ENCODE measurements at places on chromosomes 5 and 9. TPM values are rescaled to one million over a fixed set of nuclear protein-coding genes. Genes with fewer than 3 reads are reported as not detected.

GRCh38 chr5:73354406-73354805 lies 94.2 kb downstream of the FOXD1 start:
- DNase-seq = no peak

DNA sequence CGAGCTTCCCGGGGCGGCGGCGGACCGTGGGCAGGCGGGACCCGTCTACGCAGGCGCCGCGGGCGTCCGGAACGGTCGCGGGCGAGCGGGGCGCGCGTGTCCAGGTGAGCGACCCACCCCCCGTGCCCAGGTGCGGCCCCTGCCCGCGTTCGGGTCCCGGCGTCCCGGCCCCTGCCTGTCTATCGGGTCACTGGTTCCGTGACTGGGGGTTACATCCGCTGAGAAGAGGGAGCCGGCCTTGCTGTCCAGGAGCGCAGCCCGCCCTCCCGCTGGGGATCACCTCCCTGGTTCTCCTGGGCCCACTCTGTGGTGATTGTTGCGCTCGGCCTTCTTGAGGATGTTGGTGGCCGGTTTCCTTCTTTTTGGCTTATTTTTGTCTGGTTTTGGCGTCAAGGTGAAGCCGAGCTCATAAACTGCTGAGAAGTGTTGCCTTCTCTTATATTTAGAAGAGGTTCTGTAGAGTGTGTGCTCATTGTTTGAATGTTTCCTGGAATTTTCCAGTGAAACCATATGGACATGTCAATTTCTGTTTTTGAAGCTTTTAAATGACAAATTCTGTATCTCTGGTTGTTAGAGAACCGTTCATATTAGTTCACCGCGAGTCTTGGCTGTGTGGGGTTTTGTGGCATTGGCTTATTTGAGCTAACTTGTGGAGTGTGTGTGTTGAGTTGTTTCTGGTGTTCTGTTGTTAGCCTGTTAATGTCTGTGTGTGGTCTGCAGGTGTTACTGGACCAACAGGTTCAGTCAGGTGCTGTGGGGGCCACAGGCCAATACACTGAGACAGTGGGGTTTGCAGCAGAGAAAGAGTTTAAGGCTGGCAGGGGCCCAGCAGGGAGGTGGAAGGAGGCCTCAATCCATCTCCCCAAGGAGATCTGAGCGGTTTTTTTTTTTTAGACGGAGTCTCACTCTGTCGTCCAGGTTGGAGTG lies 621 bp downstream of the CEP72 start:
- DNase-seq = no peak

- no peak for DNase-seq
These were observed 47.9 kb downstream of the NACC2 start for GRCh38 chr9:136047076-136047774.

GRCh38 chr5:151808451-151809169 lies 36.9 kb downstream of the G3BP1 start:
- no peak for DNase-seq

DNA sequence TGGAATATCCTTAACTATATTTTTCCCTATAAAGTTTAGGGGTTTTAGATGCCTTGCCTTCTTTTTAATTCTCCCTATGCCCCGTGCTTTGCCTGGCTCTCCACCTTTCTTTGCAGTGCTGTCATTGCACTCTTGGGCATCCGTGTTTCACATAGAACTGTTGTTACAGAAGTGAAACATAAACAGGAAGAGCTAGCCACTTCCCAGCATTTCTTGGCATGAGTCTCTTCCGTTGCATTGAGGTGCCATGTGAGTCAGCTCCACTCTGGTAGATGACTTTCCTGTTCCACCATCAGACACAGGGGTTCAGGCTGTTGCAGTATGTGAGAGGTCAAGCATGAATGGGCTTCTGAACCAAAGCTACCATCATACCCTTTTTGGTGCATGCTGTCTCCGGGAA lies 73.4 kb downstream of the ANGPTL2 start:
- peak; percentile 52 for DNase-seq

DNA sequence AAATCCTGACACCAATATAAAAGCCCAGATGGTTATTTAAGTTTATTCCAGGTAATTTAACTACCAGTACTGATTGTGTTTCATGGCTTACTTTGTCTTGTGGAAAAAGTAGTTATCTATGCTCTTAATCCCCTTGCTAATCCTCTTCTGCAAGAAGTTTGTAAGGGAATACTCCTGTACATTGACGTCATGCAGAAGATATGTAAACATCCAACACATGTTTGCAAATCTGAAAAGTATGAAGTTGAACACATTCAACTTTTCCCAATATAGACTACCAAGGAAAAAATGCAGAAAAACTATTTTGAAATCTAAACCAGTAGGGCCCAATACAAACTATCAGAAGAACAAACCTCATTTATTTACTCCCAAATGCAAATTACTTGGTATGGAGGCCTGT lies 56.3 kb upstream of the ELL2 start:
- DNase-seq = no peak

DNA sequence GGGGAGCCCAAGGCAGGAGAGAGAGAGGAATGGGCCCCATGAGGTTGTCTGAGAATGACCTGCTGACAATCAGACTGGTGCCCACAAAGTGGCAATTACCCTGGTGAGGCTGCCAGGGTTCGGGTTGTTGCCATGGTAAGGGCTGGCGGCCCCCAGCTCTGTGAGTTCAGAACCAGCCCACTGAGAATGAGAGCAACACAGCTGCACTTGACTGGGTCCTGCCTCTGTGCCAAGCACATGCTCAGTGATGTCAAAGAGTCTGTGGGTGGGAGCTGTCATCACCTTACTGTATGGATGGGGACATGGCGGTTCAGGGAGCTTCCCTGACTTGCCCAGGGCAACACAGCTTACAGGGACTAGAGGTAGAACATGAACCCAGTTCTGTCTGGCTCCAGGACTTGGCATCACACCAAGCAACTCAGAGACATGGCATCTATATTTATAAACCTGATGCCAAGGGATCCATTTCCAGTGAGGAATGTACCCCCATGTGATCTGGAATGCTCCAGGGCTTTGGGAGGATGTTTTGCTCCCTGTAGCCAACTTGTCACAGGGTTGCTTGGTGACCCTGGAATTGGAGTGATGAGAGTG lies 38.2 kb upstream of the TEX48 start:
- DNase-seq = no peak

MSMP gene
- total RNA-seq = not detected

DCAF10 gene
- total RNA-seq = 19.4 TPM

NDUFA8 gene
- total RNA-seq = 49.6 TPM

TMEM174 gene
- total RNA-seq = not detected

DNA sequence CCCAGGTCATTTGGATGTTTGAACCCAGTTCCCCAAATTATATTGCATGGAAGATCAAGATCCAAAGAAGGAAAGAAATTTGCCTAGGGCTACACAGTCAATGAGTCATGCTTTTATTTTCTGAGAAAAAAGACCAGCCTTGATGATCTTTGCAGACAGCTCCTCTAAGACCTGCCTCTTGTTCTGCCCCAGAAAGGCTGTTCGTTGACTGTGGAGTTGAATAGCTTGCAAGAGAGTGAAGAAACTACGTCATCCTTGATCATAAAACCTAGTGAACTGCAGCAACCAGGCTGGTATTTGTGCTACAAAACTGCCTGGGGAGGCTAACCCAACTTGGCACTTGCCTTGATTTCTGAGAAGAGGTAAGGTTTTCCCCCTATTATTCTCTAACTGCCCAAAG lies 263.9 kb downstream of the PAPPA start:
- DNase-seq = no peak

DNA sequence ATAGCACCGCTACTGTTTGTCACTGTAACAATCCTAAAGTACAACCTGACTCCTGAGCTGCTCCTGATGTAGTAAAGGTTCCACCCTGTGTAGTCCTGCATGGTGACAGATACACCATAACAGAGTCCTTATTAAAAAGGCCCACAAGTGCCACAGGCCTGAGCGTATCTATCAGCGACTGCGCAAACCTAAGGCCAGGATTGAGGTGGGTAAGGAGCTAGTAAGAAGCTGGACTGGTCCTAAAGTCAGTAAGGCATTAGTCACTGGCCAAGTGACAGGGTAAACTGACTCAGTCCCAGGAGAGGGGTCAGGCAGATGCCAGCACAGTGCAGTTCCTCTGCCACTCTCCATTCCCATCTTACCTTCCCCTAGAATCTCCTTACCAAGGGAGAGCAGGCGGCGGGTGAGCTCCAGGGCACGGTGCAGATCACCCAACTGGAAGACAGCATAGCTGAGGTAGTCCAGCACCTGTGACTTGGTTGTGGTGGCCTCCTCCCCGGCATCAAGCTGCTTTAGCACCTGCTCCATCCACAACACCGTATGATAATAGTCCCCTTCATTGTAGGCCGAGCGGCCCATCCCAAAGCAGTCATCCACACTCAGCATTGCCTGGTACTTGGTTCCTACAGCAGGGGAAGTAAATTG lies 17.6 kb downstream of the P4HA2 start:
- DNase-seq = no peak

ENG gene
- total RNA-seq = 33.0 TPM

DNA sequence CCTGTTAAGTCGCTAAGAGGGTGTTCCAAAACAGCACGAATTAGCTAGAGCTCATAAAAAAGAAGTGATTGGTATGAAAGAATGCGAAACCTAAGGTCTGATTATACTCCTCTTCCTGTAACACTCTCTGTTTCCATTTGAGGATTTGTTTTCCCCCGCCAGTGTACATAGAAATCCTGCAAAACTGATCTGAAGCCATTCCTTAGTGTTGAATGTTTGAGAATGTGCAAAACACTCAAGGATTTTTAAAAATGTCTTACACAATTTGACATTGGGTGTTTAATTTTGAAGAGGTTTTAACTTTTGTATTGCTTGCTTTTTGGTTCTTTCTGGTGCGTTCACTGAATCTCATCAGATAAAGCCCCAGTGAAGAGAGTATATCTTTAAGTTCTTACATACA lies 105.3 kb downstream of the KCNN2 start:
- DNase-seq = no peak

DNA sequence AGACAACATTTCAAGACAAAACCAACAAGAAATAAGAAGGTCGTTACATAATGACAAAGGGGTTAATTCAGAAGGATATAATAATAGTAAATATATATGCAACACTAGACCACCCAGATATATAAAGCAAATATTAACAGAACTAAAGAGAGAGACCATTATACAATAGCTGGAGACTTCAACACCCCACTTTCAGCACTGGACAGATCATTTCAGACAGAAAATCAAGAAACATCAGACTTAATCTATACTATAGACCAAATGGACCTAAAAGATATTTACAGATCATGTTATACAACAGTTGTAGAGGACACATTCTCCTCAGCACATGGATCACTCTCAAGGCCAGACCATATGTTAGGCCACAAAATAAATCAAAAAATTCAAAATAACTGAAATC lies 26.8 kb downstream of the CERT1 start:
- DNase-seq = no peak

PLAC8L1 gene
- 0.37 TPM for total RNA-seq

TAF11L10 gene
- total RNA-seq = not detected

DNA sequence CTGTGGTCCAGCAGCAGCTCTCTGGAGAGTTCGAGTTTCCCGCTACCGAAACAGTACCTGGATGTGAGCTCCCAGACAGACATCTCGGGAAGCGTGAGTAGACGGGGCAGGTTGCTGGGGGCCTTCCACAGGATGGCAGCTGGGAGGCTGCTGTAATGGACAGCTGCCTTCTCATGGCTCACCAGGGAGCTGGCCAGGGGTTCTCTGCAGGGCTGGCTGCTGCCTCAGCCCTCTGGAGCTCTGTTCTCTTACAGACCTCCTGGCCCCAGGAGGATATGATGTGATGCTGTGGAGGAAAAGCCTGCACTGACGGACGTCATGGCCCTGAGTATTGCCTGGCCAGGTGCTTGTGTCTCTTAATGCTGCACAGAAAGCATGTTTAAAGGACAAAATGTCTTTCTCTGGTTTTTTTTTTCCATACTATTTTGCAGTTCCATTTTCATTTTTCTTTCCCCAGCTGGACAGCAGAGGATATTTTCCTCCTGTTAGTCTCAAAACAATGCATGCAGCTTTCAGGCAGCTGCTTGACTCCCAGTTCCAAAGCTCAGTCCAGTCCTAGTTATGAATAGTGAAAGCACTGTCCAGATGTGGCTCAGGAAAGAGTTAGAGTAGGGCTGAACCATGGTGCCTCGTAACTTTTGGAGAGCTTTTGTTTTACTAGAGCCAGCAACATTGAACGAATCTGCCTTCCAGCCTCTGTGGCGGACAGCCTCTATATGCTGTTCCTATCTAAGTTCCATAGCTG lies 77.5 kb upstream of the RARS1 start:
- no peak for DNase-seq

RNF180 gene
- not detected for total RNA-seq

DNA sequence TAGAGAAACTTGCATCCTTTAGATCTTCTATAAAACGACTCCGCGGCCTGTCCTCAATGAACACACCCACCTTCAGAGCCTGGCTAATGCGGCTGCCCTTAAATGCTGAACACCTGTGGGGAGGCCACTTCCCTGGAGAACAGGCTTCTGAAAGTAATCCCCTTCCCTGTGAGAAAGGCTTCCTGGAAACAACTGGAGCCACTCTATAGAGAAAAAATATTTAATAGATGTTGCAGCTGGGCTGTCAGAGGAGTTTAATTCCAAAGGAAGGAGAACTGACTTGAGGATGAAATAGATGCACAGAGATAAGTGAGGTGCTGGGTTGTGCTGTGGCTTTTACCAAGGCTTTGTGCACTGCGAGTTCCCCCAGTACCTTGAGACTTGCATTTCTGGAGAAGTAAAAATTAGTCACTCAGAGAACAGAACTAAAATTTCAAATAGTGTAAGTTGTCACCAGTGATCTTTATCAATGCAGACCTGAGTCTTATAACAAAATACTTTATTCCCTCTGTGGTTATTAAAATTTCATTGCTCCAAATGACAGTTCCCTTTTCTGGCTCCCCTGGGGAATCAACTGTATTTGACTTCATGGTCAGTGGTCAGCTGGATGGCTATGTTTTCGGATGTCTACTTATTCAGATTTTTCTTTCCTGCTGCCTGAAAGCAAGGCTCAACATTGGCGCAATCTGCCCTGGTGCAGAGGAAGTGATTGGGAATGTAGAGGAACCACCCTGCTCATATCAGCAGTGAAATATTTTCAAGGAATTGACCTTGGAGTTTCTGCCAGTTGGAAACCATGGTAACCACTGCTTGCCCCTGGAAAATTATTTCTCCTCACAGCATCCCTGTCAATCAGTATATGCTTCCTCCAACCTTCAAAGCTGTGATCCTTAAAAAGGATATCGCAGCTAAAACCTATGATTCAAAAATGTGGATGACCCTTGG lies 238.8 kb downstream of the SMARCA2 start:
- no peak for DNase-seq

- no peak for DNase-seq
These were observed 70.8 kb downstream of the MRPL36 start for GRCh38 chr5:1728846-1729245.

MEIKIN gene
- total RNA-seq = not detected

- DNase-seq = no peak
These were observed 31.3 kb downstream of the IRF1 start for GRCh38 chr5:132459031-132459982.

GRCh38 chr5:98904780-98905179 lies 24.0 kb downstream of the CHD1 start:
- DNase-seq = no peak

DBH gene
- not detected for total RNA-seq

DYNC2I2 gene
- 41.5 TPM for total RNA-seq

WDR38 gene
- not detected for total RNA-seq
